Vagina (tissue), 2 donors: ENCODE measurements at places on chromosomes 16 and 17. TPM values are rescaled to one million over a fixed set of nuclear protein-coding genes. Genes with fewer than 3 reads are reported as not detected.

Gene GAS7
- 47.1 TPM for total RNA-seq

DNA sequence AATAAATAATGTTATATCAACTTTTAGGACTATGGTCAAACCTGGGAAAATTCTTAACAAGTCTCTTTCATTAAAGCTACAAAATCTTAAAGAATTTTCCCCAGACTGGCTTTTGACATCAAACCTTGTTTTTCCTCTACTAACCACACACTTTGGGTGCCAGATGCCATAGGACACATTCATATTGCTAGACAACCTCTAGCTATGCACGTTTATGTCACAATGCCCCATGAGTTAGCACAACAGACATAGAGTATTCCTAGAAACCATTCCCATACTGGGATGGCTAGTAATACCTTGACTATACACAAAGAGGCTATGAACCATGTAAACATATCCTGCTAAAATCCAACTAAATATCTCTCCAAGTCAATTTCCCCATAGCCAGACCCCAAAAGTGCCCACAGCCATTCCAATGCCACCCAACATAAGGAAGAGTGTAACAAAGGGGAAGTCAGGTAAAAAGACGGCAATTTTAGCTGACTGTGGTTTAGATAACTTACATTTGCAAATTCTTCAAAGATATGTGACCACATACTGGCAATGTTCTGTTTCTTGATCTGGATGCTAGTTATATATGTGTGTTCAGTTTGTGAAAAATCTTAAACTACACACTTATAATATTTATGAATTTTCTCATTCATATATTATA lies 23.4 kb downstream of the SMURF2 start:
- no peaks in the 10 kb centered on the region for H3K36me3 ChIP-seq
- no peak overlapping the region for H3K4me3 ChIP-seq
- no peak for DNase-seq
- H3K4me1 ChIP-seq = peaks cover 35% of the 10 kb centered on the region
- H3K27me3 ChIP-seq = no peaks in the 10 kb centered on the region

Gene SMIM5
- total RNA-seq = 2.2 TPM

Gene RAB26
- 1.5 TPM for total RNA-seq

Gene CFAP97D1
- total RNA-seq = not detected

Gene IRX3
- 16.5 TPM for total RNA-seq

Gene PDE6G
- not detected for total RNA-seq

Gene TM4SF5
- total RNA-seq = not detected

- peaks cover 18% of the 10 kb centered on the region for H3K4me1 ChIP-seq
- no peaks in the 10 kb centered on the region for H3K36me3 ChIP-seq
- DNase-seq = no peak
- H3K27ac ChIP-seq = peak overlapping the region; percentile 25
- H3K4me3 ChIP-seq = no peak overlapping the region
These were observed 19.2 kb downstream of the SGF29 start for GRCh38 chr16:28572696-28573510.

Gene CSF3
- 25.3 TPM for total RNA-seq

- no peaks in the 10 kb centered on the region for H3K36me3 ChIP-seq
- no peak for DNase-seq
- no peak overlapping the region for H3K4me3 ChIP-seq
- H3K4me1 ChIP-seq = no peaks in the 10 kb centered on the region
- no peaks in the 10 kb centered on the region for H3K27me3 ChIP-seq
- no peak overlapping the region for H3K27ac ChIP-seq
These were observed 122.8 kb upstream of the HS3ST4 start for GRCh38 chr16:25568991-25569390.

DNA sequence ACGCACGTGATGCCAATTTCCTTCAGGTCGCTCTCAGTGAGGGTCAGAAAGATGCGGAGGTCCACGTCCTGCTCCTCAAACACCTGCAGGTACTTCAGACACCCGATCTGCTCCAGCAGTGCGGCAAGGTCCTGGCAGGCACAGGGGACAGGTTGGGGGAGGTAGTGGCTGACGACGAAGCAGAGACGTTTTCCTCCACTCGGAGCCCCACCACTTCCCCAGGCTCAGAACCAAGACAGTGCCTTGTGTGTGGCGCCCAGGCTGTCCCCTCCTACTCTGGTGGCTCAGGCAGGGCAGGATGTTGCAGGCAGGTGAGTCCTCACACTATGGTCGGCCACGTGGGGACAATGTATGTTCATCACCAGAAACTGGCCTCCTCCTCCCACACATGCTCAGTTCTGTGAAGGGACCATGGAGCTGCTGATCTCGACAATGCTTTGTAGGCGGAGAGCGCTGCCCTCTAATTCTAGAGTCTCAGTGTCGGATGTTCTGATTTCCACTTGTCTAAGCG lies 5.7 kb downstream of the NUDT16L1 start:
- H3K27ac ChIP-seq = no peak overlapping the region
- H3K4me3 ChIP-seq = no peak overlapping the region
- H3K36me3 ChIP-seq = no peaks in the 10 kb centered on the region
- H3K4me1 ChIP-seq = peaks cover 26% of the 10 kb centered on the region
- DNase-seq = no peak

GRCh38 chr17:80890196-80890920 lies 101.3 kb upstream of the CHMP6 start:
- no peaks in the 10 kb centered on the region for H3K36me3 ChIP-seq
- H3K27ac ChIP-seq = peak overlapping the region; percentile 70

DNA sequence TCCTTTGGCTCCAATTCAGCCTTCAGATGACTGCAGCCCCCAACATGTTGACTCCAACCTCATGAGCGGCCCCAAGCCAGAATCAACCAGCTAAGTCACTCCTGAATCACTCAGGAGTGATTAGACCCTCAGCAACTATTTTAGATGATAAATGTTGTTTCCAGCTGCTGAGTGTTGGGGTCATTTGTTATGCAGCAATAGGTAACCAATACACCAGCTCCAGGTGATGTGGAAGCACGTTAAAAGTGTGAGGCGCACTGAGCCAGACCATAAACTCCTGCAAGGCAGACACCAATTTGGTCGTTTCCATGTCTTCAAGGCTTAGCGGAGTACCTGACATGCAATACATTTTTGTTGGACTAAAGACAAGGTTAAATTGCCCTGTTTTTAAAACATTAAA lies 17.5 kb downstream of the COQ7 start:
- no peaks in the 10 kb centered on the region for H3K36me3 ChIP-seq
- no peak overlapping the region for H3K27ac ChIP-seq
- no peaks in the 10 kb centered on the region for H3K27me3 ChIP-seq
- H3K4me1 ChIP-seq = peaks cover 14% of the 10 kb centered on the region

Gene PYDC1
- not detected for total RNA-seq

DNA sequence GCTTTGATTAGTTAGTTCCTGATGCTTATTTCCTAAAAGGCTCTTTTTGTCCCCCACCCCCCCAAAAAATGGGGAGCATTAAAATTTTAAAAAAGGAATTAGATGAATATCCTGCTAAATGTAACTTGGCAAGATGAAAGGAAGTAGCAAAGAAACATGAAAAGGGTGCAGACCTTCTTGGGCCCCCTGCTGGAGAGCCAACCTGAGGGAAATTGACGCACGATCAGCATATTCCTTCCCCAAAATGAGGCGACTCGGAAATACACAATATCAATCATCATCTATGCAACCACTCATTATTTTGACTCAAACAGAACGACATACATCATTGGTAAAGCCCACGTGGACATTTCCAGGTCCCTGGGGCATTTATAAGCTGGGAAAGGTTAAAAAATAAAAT lies 59.7 kb downstream of the GRIN2A start:
- H3K27me3 ChIP-seq = no peaks in the 10 kb centered on the region
- H3K4me3 ChIP-seq = no peak overlapping the region
- H3K4me1 ChIP-seq = no peaks in the 10 kb centered on the region
- no peak overlapping the region for H3K27ac ChIP-seq

GRCh38 chr16:47064775-47065174 lies 79.0 kb downstream of the NETO2 start:
- no peaks in the 10 kb centered on the region for H3K4me1 ChIP-seq
- H3K27me3 ChIP-seq = no peaks in the 10 kb centered on the region
- H3K4me3 ChIP-seq = no peak overlapping the region
- DNase-seq = no peak

- no peak overlapping the region for H3K27ac ChIP-seq
- no peaks in the 10 kb centered on the region for H3K27me3 ChIP-seq
- no peaks in the 10 kb centered on the region for H3K4me1 ChIP-seq
- DNase-seq = no peak
These were observed 43.4 kb downstream of the OSBPL7 start for GRCh38 chr17:47778184-47778635.

DNA sequence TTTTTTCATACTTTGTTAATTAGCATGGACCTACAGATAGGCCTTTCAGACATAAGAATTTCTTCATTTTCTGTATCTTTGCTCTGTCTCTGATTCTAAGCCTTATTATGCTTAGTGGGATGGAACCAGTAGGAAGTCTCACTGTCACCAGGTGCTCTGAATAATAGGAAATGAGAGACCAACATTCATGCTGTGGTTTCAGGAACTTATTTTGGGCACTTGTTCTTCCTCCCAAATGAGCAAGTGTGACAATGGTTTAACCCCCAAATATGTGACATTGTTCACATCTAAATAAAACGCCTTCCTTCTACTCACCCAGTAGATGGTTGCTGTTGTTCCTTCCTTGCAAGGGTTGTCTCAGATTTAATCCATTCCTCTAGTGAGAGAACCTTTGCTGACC lies 100.2 kb downstream of the SYCE1L start:
- H3K27me3 ChIP-seq = no peaks in the 10 kb centered on the region
- H3K4me3 ChIP-seq = no peak overlapping the region
- H3K36me3 ChIP-seq = no peaks in the 10 kb centered on the region
- no peak for DNase-seq
- H3K27ac ChIP-seq = no peak overlapping the region

Gene METTL2A
- total RNA-seq = 14.0 TPM

Gene RDM1
- total RNA-seq = 0.49 TPM

Gene GPR142
- total RNA-seq = 0.98 TPM

DNA sequence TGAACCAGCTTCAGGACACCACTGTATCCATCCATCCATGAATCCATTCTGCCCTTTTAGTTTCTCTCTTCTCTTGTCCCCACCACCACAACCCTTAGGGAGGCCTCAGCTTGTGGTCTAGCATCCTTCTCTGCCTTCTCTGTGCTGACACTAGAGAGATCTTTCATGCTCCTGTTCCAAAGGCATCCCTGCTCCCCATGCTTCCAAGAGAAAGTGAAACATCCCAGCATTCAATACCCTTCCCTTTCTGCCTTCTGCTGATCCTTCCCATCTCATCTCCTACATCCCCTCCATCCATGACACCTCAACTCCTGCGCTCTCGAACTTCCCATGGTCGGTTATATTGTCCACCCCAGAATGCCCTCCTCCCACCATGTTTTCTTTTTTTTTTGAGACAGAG lies 10.0 kb downstream of the RAPGEFL1 start:
- H3K36me3 ChIP-seq = no peaks in the 10 kb centered on the region
- no peak overlapping the region for H3K4me3 ChIP-seq
- DNase-seq = no peak
- peaks cover 10% of the 10 kb centered on the region for H3K4me1 ChIP-seq
